ENCODE measurements at places on chromosomes 2 and 18. TPM values are rescaled to one million over a fixed set of nuclear protein-coding genes. Genes with fewer than 3 reads are reported as not detected.

FAHD2B gene
- 14.8 TPM for total RNA-seq

- H3K27me3 ChIP-seq, result no peaks in the 10 kb centered on the region
- H3K4me3 ChIP-seq, result no peak overlapping the region
- DNase-seq, result no peak
- H3K36me3 ChIP-seq, result no peaks in the 10 kb centered on the region
- no peaks in the 10 kb centered on the region for H3K4me1 ChIP-seq
Measured at GRCh38 chr2:231012463-231012862, 16.5 kb downstream of the SPATA3 start.

- no peaks in the 10 kb centered on the region for H3K27me3 ChIP-seq
- H3K36me3 ChIP-seq, result no peaks in the 10 kb centered on the region
Measured at GRCh38 chr2:221428896-221429295, 143.2 kb downstream of the EPHA4 start.

DNA sequence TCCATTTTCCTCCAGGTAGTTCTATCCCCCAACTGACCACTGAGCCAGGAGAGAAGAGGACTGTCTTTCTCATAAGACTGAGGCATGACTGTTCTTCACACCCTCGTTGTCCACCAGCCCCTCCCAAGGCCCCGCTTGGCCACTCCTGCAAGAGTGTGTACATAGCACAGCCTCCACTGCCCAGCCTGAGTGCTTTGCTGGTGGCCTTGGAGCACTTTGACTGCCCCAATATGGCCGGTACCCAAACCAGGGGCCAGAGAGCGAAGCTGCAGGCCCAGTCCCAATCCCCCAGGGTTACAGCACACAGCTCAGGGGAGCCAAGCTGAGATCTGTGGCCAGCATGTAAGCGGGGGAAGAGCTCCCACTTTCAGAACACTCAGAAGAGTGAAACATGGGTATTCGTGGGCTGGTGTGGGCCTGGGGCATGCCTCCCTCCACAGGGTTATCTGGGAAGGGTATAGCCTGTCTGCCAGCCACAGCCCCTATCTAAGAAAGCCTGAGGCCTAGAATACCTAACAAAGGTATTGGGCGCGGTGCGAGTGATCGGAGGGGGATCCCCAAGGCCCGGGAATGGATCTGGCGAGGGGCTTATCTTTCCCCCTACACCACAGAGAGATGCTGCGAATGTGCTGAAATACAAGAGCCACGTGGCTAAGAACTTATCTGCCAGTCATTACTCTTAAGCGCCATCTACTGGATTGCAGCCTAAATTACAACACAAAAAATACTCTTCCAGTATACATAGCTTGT lies 163.8 kb downstream of the WDPCP start:
- no peaks in the 10 kb centered on the region for H3K4me1 ChIP-seq
- no peak overlapping the region for H3K4me3 ChIP-seq
- no peaks in the 10 kb centered on the region for H3K27me3 ChIP-seq
